SW480 (cell line): ENCODE measurements at places on chromosomes 13 and 19.
A peak's percentile ranks its signal among the peaks of the same experiment; 100 is the strongest.

GRCh38 chr19:12789098-12789903 is 2.0 kb upstream of the JUNB start:
- peak; percentile 68 for DNase-seq

GRCh38 chr19:31351855-31352195 is 2.6 kb upstream of the TSHZ3 start:
- DNase-seq = no peak

GRCh38 chr13:48320891-48321510 is 17.4 kb downstream of the RB1 start:
- no peak for DNase-seq

DNA sequence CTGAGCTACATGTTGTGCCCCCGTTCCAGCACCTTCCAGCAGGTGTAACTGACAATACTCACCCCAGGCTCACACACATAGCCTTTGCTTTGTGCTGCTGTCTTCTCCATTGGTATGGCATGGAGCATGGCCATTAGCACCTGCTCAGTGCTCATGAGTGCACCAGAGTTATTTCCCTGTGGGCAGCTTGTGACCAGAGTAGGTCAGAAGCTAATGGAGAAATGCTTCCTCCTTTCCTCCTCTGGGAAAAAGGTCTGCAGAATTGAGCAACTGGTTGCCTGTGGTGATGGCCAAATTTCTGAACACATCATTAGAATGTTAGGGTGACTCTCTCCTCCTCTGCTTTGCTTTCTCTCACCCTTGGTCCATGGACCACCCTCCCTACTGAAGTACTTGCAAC is 344.5 kb upstream of the TMTC4 start:
- DNase-seq = no peak

GRCh38 chr19:54928299-54928698 is 19.0 kb downstream of the NLRP7 start:
- peak; percentile 72 for DNase-seq

DNA sequence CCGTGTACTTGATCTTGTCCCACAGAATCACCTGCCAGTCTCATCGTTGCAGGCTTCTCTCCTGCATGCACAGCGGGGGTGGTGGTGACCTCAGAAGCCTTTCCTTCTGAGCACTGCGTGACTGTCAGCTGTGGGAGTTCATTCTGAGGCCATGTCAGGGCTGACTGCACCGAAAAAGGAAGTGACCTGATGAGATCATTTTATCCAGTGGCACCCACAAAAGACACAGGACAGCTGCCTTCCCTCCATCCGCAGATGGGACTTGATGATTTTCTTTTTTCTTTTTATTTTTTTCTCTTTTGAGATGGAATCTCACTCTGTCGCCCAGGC is 89.7 kb downstream of the RAB20 start:
- DNase-seq = peak; percentile 36

- DNase-seq = no peak
These were observed 7.9 kb upstream of the WBP4 start for GRCh38 chr13:41053384-41053826.
